Endothelial cell of coronary artery (primary cell): ENCODE measurements at places on chromosomes 7 and 10. TPM values are rescaled to one million over a fixed set of nuclear protein-coding genes. Genes with fewer than 3 reads are reported as not detected.

Gene PIK3CG
- total RNA-seq, result 6.4 and 7.2 TPM in 2 replicates

Gene AGR3
- not detected in 2 replicates for total RNA-seq

Gene SORBS1
- 0.28 and 0.54 TPM in 2 replicates for total RNA-seq

Gene FXYD4
- not detected in 2 replicates for total RNA-seq

Gene ELFN1
- 0.28 and 1.2 TPM in 2 replicates for total RNA-seq

Gene NCF1
- total RNA-seq, result 0.09 TPM in 1 of 2 replicates, not detected in the other
